ENCODE measurements at places on chromosomes 11 and 22.
A peak's percentile ranks its signal among the peaks of the same experiment; 100 is the strongest.

- DNase-seq, result no peak
Observed at GRCh38 chr11:29562183-29562582, 454.6 kb downstream of the KCNA4 start.

- DNase-seq, result peak; percentile 41
Observed at GRCh38 chr11:1667121-1667850, 29.7 kb upstream of the KRTAP5-6 start.

DNA sequence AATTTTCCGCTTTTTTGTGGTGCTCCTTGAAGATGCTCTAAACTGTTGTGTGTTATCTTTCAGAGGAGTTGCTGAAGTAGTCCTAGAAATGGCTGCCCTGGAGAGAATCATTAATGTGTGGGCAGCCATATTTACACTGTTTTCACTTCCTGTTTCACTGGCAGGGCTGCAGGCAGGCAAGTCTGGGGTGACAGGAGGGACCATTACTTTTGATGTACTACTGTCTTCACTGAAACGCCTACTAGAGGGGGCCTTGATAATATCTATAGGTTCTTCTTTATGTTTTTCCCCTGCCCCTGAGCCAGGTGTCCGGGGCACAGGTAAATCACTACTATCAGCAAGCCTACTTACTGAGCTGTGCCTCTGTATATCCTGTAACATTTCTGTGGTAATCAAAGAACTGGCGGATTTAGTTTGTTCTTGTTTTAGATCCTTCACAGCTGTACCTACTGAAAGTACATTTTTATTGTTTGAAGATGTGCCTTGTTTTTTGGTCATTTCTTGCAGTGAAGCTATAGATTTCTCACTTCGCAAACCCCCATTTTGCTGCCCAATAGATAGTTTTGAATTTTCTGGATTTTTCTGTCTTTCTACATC lies 39.7 kb downstream of the ACAT1 start:
- DNase-seq, result no peak

- no peak for DNase-seq
Observed at GRCh38 chr11:117673602-117674001, 123.4 kb downstream of the DSCAML1 start.

DNA sequence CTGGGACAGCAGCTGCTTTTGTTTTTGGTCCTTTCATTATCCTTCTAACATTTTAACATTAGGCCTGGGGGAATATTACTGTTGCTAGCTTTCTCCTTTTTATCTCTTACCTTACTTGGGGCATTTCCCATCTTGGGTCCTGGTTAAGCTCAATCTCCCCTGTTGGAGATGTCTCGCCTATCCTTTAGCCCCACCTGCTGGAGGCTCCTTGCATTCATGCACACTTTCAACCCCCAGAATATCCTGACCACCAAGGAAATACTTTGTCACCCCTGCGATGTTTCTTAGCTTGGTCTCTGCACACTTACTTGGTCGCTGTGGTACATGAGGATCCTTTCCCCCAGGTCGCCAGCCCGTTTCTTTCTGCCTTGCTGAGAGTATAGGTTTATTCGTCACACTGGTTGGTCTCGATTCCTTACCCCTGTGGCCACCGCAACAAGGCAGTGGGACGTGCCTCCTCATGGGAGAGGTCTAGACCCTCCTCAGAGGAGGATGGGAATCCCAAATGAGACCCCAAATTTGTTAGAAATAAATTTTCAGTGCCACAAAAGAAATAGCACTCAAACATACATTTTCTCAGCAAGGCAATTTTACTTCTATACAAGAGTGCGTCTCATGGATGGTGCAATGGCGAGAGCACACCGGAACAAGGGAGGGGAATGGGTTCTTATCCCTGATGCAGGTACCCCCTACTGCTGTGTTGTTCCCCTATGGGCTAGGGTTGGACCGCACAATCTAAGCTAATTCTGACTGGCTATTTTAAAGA lies 5.4 kb upstream of the TXN2 start:
- DNase-seq, result peak; percentile 87

DNA sequence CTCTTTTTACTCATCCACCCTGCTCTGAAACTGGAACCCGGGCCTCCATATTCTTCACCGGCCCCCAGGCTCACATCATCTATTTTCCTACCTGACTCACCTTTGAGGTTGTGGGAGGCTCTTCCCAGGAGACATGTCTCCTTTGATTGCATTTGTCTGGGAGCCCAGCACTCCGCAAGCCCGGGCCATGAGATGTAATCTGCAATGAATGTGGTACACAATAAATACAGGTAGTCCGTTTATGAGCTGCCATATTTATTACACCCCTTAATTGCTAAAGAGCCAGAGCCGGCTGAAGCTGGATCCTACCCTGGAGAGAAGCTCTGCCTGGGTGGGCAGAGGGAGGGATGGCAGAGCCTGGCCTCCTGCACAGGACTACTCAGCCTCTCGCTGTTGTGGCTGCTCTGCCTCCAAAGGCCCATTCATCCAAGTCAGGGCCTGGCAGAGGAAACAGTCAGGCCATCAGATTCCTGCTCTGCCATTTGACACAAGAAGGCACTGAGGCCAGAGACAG lies 49.5 kb downstream of the TP53I11 start:
- no peak for DNase-seq

DNA sequence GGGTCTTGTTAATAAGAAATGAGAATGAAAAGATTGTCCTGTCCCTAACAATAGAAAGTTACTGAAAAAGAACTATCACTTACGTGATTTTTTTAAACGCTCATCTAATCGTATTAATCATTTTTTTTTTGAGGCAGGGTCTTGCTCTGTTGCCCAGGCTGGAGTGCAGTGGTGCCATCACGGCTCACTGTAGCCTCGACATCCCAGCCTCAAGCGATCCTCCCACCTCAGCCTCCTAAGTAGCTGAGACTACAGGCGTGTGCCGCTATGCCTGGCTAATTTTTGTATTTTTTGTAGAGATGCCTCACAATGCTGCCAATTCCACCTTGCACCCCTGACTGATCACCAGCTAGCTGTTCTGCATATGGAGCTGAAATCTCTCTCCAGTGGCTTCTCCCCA lies 15.7 kb downstream of the PDGFB start:
- DNase-seq, result no peak

GRCh38 chr11:2466869-2467694 lies 22.3 kb downstream of the KCNQ1 start:
- no peak for DNase-seq

DNA sequence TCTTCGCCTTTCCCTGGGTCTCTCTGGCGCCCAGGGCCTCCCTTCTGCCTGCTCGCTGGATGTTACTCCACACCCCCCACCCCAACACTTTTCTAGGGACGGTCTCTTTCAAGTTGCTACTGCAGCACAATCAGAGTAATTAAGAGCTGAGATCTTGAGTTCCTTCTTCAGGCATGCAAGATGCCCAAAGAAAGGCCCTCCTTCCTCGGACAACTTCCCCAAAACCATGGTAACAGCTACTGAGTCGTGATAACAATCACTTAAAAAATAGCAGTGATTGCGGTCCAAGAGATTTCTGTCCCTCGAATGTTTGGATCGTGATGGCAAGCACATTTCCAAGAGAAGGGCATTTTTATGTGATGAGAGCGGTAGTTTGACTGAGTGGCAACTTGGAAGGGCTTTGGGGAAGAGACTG lies 638 bp upstream of the TENM4 start:
- peak; percentile 63 for DNase-seq

GRCh38 chr11:1877211-1878136 lies 14.2 kb downstream of the PRR33 start:
- no peak for DNase-seq

GRCh38 chr11:65390996-65391395 lies 4.6 kb downstream of the FRMD8 start:
- peak; percentile 84 for DNase-seq

GRCh38 chr11:117271208-117271607 lies 19.9 kb upstream of the BACE1-AS start:
- peak; percentile 75 for DNase-seq

GRCh38 chr11:43507171-43507570 lies 148.5 kb downstream of the TTC17 start:
- DNase-seq, result peak; percentile 24

GRCh38 chr22:20763630-20764470 lies 10.1 kb upstream of the SERPIND1 start:
- no peak for DNase-seq

DNA sequence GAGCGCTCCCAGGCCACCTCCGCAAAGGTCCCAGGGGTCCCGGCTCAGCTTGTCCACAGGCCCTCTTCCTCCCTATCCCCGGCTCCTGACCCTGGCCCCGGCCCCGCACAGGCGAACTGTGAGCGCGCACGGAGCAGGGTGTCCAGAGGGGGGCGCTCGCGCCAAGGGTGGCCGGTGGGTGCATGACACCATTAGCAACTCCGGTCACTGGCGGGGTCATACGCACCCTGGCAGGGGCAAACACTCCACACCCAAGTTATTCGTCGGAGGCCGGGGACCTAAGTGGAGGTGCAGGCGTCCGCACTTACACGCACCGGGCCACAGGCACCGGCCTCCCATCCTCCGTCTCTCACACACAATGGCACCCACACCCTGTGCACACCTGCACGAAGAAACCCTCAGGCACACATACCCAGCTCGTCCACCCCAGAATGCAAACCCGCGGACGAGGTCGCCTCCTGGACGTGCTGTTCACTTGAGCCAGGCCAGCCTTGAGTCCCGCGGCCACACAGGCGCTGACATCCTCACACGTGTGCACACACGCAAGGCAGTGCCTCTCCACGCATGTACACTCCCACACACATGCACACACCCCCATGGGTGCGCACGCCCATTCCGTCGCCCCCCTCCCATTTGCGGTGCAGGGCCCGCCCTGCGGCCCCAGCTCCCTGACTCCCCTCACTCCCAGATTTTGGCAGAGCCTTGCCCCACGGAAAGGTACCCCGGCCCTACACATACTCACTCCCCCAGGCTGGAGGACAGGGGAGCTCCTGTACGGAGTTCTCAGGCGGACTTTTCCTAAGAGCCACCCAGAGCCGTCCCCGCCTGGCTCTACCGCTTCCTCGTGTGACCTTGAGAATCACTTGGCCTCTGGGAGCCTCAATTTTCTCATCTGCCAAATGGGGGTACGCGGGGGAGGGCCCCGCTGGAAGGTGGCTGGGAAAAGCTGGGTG lies at the start of gene RASGRP2:
TSS of gene RASGRP2 (minus strand) at position 552 of the 953 bp plus-strand sequence. CDS start 1,276 bp downstream, outside the sequence.
- DNase-seq, result peak; percentile 78

DNA sequence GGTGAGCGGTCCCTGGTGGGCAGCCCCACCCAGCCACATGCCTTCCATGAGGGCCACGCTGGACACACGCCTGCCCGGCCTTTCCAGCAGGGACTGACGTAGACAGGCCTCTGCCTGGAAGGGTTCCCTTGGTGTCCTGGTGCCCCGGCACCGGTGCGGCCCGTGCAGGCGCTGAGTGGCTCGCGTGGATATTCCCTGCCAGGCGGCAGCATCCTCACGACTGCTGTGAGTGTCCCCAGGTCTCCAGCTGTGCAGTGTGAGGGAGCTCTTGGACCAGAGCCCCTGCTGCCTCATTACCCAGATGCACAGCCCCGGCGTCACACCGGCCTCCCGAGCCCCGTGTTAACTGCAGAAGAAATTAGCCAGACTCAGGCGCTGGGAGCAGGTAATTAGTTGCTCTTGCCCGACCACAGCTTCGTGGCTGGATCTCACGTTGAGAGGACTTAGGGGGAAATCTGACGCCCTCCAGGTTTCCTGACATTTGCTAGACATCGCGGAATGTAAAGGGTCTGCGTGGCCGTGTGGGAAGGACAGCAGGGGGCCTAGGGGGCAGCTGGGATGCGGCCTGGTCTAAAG lies 1196.3 kb downstream of the BRD1 start:
- DNase-seq, result no peak

DNA sequence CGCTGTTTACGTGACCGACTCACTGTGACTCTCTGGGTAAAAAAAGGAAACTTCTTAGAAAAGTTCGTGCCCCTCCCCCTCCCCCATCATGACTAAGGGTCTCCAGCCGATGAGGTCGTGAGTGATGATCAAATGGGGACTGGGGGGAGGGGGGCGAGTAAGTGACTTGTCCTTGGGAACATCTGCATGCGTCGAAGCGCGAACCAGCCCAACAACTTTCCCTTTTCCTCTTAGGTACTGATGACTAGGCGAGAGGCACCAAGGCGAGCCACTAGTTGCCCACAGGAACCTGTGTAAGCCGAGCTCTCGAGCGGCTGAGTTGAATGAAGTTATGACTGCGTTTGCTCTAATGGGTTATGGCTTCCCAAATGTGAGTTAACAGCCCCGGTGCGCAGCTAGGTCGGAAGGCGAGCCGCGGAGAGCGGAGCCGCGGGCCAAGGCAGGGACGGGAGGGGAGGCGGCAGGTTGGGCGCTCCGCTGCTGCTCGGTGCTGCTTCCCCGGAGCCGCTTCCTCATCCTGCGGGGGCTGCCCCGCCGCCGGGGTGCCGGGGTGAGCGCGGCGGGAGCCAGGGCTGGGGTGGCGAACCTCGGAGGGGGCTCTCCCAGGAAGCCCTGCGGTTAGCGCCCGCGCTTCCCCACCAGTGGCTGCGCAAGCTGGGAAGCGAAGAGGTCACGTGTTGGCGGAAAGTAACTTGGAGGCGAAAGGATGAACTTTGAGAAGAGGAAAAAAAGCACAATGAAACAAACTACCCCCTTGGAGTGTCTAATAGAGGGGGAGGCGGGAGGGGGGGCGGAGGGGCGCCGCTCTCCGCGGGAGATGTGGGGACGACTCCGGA lies 22.1 kb upstream of the BDNF start:
- DNase-seq, result peak; percentile 69

- DNase-seq, result no peak
Observed at GRCh38 chr11:40246983-40247382, 1212.5 kb downstream of the LRRC4C start.

DNA sequence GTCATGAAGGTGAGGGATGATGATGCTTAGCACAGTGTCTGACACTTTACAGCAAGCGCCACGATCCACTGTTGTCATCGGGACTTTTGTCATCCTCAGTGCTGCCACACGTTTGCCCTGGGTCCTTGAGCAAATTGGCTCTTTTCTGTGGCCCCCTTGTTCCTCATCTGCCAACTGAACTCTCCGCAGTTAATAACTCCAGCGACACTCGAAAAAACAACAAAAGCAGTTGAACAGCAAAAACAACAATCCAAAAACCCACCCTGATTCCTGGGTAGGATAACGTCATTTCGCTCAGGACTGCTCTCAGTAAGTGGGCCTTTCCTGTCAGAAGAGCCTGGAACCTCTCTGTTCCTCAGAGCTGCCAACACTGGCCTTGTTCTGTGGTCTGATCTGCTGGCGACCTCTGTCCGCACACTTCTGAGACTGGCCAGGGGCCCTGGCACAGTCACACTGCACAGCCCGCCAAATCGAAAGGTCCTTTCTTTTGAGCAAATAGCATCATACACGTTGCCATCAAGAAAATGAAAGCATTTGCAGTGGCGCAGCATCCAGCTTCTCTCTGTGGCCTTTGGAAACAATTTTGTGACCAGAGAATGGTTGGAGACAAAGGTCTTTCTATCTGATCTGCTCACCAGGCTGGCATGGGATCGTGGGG lies 79.9 kb upstream of the SYT13 start:
- no peak for DNase-seq

Data from islet precursor cell (in vitro differentiated cells).